GOT3 (cell line): ENCODE measurements at places on chromosomes 12 and 14.

GRCh38 chr12:96221391-96221790, 27.2 kb downstream of the ELK3 start:
- no peak for DNase-seq

DNA sequence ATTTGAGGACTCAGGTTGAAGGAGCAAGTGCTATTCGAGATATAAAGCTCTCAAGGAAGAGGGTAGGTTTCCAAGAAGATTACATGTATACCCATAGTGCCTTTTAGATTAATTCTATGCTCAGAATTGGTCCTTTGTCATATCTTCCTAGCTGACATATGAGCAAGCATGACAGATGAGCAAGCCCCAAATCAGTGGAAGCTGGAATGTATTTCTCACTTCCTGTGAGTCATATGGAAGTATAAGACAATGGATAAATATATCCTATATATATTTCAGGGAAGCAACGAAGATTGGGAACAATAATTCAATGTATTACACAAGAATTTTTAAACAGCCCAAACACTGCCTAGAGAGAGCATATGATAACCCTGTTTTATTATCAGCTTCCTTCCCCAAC, 674.1 kb upstream of the ATXN7L3B start:
- no peak for DNase-seq

GRCh38 chr14:23024612-23025075, 10.1 kb downstream of the PSMB5 start:
- no peak for DNase-seq

GRCh38 chr12:48831257-48831656, 13.0 kb downstream of the CACNB3 start:
- no peak for DNase-seq

- DNase-seq: no peak
These were observed 175.8 kb upstream of the HMGA2 start for GRCh38 chr12:65648461-65648860.

DNA sequence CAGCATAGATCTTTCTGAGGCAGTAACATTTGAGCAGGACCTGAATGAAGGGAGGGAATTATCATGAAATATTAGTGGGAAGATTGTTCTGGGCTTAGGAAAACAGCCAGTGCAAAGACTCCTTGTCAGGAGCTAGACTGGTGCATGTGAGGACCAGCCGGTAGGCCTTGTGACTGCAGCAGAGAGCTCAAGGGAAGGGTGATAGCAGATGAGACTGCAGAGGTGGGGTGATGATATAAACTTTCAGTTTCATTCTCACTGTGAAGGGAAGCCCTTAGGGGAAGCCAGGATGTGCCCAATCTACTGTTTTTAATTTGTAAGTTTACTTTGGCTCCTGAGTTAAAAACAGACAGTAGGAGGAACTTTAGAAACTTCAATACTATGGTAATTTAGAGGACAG, 12.4 kb downstream of the IL22 start:
- DNase-seq: no peak

DNA sequence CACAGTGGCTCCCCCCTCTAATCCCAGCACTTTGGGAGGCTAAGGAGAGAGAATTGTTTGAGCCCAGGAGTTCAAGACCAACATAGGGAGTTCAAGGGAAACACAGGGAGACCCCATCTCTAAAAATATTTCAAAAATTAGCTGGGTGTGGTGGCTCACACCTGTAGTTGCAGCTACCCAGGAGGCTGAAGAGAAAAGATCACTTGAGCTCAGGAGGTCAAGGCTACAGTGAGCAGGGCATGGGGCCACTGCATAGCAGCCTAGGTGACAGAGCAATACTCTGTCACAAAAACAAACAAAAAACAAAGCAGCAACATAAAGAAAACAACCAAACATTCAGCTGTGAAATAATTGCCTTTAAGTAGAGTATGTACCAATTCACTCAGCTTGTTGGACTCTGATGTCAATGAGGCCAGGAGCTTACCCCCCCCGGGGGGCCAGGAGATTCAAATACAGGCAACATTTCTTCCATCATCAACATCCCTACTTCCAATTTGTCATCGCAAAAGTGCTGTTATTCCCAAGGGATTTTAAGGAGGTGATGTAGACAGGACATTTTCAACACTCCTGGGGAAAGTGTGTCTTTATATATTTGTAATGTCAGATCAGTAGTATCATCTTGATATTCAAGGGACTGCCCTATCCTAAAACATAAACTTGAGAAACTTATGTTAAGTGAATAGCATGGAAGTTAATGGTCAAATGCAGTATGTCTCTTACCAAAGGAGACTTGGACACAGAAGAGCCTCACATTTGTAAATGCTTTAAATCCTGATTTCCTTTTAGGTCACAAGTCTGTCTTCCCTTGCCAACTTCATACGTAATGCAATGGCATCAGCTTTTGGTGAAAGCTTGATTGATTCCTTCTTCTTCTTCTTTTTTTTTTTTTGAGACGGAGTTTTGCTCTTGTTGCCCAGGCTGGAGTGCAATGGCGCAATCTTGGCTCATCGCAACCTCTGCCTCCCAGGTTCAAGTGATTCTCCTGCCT, 40.6 kb upstream of the AEBP2 start:
- DNase-seq: no peak
